Suppressor macrophage treated with lipopolysaccharide for 4 hours (primary cell): ENCODE measurements at places on chromosomes 1 and 21.

GRCh38 chr1:194055536-194055935, 869.1 kb upstream of the B3GALT2 start:
- DNase-seq = peak; percentile 28

GRCh38 chr1:99756598-99756997, 9.8 kb downstream of the FRRS1 start:
- peak; percentile 18 for DNase-seq

GRCh38 chr1:209769971-209770370, 14.1 kb downstream of the TRAF3IP3 start:
- no peak for DNase-seq

DNA sequence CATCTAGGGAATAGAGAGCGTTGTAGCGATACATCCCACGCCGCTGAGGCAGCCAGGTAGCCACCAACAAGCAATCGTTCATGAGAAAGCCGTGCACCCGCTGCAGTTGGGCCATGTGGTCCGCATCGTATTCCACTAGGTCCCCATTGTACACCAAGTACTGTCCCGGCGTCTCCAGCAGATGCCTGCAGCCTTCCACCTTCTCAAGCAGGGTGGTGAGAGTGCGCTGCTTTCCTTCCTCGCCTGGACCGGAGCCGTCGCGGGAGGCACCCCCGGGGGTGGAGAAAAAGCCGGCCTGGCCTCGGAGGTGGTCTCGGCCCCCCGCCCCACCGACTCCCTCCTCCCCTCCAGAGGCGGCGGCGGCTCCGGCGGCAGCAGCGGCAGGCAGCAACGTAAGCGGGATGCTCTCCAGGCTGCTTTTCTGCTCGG, 595 bp downstream of the EXOC8 start:
- DNase-seq = no peak

GRCh38 chr1:41653574-41653973, 169.1 kb upstream of the EDN2 start:
- no peak for DNase-seq

- DNase-seq = no peak
These were observed 644 bp upstream of the MRPL24 start for GRCh38 chr1:156741481-156741983.

- DNase-seq = peak; percentile 30
These were observed 15.1 kb upstream of the DUSP10 start for GRCh38 chr1:221756830-221757551.

DNA sequence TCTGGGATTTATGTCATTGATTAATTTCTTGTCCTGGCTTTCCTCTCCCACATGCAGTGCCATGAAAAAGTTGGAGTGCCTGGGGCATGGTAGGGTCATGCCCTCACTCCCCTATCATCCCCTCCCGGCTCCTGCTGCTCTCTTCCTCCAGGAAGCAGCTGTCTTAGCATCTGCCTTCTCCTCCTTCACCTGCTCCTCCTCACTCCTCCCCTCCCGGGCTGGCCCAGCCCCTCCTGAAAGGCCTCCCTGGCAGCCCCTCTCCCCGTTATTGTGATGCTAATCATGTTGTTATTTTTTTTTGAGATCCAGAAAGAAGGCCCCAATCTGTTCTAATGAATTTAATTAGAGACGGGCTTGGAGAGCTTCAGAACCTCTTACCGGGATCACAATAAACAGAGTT, 36.3 kb upstream of the NFASC start:
- no peak for DNase-seq

- DNase-seq = no peak
These were observed 1.4 kb upstream of the S100A4 start for GRCh38 chr1:153546796-153547559.
